T-helper 1 cell (primary cell): ENCODE measurements at places on chromosomes 2 and 18.

DNA sequence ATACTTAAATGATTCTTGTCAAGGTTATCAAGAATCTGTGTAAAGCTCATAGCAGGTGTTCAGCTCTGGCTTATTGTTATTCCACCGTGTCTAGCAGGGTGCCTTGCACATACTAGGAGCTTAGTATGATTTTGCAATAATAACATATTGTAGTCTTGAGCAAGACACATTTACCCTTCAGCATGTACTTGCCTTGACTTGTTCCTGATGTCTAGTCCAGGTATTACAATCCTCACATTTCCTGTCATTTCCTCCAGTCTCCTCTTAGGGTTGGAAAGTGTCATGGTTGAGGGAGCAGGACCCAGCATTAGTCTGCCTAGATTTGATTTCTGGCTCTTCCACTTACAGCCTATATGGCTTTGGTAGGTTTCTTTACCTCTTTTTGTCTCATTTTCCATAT is 246.1 kb downstream of the RAD51AP2 start:
- no peak for DNase-seq

DNA sequence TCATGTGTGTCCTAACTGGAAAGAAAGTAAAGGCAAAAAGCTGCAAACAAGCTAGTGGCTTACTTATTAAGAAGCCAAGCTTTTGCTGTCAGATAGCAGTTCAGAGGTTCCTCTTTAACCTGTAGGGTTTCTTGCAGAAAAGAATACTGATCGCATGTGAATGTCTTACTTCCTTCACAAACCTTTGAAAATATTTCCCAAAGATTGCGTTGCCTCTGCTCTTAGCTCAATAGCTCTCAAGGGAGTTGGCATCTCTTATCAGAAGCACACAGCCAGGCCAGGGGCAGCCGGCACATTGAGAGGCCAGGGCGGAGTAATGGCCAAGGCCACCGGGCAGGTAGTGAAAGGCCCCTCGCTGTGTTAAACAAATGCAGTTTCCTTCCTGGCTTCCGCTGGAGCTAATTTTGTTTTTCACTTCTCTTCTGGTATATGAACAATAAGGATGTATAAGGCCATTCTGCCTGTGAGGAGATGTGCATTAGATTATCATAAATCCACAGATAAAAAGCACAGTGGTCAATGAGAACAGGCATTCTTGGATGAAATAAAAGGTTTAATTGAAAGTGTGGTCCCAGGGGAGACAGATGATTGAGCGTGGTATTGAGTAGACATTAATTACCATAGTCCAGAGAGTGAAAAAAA is 542.4 kb upstream of the NRP2 start:
- DNase-seq = no peak

DNA sequence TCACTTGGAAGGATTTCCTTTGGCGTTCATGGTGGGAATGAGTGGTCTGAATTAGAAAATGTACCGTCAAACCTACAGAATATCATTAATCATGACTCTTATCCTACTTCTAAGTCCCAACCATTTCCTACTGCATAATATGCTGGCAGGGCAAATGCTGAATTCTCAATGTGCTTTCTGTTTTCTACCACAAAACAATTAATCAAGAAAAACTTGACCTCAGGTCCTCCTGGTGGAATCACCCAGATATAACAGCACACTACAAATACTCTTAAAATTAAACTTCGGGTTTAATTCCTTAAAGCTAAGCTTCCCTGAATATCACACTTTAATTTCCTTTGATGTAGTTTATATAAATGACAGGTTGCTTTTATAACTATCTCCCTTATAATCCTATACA is 301.6 kb downstream of the AFF3 start:
- DNase-seq = no peak

DNA sequence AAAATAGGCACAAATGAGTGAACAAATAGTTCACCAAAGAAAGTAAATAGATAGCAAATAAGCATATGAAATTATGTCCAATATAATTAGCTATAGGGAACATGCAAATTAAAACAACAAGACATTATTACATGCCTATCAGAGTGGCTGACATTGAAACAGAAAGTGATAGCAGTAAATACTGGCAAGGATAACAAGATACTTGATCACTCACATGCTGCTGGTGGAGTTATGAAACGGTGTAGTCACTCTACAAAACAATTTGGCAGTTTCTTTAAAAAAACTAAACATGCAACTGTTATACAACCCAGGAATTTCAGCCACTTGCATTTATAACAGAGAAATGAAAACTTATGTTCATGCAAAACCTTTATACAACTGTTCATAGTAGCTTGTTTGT is 439.2 kb upstream of the ACVR2A start:
- no peak for DNase-seq

GRCh38 chr2:220165401-220165800 is 538.0 kb downstream of the SLC4A3 start:
- DNase-seq = no peak

DNA sequence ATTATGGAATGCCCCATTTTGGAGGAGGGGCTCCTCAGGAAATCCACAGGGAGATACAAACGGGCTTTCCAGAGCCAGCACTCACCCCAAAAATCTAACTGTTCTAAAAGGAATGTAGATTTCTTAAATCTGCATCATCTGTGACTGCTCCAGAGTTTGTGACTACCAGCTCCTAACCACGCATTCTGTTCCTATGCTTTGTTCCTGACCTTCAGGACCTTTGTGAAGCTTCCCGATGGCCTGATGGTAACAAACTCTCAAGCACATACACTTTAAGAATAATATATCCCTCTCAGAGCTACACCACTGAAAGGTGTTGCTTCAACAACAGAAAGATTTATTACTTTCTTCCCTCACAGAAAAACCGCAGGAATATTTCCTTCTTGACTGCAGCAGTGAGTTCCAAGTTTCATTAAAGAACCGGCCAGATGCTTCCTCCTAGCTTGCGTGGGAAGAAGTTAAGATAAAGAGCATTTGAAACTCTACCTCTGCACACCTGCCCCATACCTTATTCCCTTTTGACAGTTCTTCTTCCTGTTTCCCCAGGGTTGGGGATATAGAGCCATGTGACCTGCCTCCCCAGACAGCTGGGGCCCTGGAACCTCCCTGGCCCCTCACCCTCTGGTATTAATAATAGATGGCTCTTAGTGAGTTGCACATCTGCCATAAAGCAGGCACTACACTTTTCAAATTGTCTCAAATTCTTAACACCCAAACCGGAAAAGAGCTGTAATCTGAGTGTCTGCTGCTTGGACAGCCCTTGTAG is 40.2 kb upstream of the EML4 start:
- no peak for DNase-seq

- DNase-seq = no peak
Observed at GRCh38 chr2:12071318-12071717, 324.9 kb downstream of the LPIN1 start.
